ENCODE measurements at places on chromosomes 7 and 10.

DNA sequence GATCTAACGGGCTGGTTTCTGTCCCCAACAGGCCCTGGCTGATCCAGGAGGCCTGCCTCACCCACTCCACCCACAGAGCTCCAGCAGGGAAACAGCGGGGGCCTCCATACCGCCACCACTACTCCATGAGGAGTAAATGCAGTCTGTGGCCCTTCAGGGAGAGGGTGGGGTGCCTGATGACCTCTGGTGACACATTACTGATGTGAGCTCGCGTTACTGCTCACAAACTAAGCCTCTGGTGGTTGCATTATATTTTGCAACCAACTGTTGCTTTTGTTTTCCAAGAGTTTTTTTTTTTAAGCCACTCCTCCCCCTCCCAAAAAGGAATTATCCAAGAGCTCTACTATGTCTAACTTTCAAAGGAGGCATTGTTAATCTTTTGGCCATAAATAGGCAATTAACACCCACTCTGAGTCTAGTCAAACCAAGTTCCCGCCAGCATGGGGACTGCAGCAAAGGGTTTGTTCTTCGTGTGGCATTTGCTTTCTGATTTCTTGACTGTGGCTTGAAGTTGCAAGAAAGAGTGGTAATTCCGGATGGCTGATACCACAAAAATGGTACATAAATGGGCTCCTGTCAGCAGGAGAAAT, 72.6 kb downstream of the FAM53B start:
- DNase-seq, result peak; percentile 31

DNA sequence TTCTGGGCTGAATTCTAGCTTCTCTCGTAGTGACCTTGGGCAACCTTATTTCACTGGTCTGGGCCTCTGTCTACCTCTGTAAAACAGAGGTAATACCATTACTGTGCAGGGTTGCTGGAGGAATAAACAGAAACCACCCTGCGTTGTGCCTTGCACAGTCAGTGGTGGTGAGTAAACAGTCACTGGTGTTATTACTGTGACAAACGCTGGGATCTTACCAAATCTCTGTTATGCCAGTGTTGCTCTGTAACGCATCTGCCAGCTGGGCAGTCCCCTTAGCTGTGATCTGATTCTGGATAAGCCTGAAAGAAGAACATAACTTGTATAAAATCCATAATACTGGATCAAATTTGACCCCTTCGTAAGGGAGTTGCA, 49.4 kb downstream of the NOD1 start:
- DNase-seq, result no peak

- DNase-seq, result no peak
Observed at GRCh38 chr7:11185179-11185815, 211.6 kb downstream of the PHF14 start.

DNA sequence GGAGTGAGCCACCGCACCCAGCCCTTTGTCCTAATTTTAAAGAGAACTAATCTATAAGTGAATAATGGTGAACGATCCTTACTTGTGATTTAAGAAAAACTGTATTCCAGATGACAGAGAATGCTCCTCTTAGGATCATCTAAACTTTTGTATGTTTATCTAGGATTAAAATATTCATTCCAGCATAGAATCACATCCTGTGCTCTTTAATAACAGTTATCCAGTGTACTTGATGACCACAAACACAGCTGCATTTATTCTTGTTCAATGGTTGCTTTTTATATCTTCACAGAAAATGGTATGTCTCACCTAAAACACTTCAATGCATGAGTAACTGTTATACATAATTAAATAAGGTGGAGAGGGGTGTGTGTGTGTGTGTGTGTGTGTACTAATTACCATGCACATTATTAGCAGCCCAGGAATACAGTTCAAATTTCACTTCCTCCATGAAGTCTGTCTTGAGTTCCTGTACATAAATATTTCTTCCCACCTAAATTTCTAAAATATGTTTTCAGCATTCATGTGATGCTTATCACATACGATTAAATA, 38.5 kb upstream of the SEMA3C start:
- DNase-seq, result no peak

DNA sequence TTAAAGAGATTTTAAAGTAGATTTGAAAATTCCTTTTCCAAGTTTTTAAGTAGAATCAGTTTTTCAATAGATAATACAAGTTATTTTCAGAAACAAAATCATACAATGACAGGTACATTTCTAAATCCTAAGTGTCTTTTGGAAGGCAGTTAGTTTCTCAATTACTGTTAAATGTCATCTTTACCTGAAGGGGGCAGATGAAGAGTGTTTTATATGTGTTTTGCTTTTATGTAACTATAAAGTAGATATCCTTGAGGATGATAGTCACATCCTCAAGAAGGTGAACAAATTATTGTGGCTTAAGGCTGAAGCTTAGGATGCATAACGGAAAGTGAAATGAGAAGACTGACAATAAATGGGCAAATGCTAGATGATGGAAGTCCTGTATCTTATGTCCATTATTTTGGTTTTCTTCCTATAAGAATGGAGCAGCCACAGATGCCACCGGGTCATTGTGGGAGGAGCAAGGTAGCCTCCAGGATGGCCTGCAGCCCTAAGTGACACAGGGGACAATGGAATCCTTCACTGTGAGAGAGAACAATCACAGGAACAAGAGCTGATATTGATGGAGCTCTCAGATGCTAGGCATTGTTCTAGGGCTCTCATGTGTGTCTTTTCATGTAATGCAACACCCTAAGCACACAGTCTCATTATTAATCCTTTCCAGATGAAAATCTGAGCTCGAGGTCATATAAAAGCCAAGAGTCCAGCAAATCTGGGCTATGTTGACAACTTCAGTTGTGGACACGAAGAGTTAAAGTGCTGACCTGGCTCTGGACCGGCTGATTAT, 14.1 kb upstream of the MKX start:
- no peak for DNase-seq

All from stimulated activated naive CD4-positive, alpha-beta T cell (primary cell).